AG08396 (cell line): ENCODE measurements at places on chromosomes 3 and 15.

- DNase-seq: no peak
Observed at GRCh38 chr3:143447491-143447890, 327.9 kb downstream of the CHST2 start.

GRCh38 chr3:54954022-54954421 lies 26.2 kb upstream of the LRTM1 start:
- DNase-seq: peak; percentile 65

DNA sequence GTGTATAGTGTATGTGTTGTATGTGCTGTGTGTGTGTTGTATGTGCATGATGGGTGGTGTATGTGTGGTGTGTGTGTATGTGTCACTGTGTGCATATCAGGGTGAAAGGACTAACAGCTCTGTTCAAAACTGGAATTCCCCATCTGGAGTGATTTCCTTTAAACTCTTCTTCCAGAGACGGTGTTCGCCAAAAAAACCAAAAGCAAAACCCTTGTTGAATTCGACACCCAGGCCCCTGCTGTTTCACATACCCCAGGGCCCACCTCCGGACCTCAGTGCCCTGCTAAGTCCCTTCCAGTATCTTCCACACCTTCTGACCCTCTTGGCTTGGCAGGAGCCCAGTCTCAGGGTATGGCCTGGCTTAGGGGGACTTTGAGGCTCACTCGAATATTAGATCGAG lies 44.9 kb upstream of the SEC13 start:
- DNase-seq: no peak

GRCh38 chr15:51731549-51732267 lies 5.7 kb downstream of the LYSMD2 start:
- DNase-seq: peak; percentile 66

GRCh38 chr3:178233371-178234071 lies 302.7 kb upstream of the KCNMB2 start:
- DNase-seq: no peak

DNA sequence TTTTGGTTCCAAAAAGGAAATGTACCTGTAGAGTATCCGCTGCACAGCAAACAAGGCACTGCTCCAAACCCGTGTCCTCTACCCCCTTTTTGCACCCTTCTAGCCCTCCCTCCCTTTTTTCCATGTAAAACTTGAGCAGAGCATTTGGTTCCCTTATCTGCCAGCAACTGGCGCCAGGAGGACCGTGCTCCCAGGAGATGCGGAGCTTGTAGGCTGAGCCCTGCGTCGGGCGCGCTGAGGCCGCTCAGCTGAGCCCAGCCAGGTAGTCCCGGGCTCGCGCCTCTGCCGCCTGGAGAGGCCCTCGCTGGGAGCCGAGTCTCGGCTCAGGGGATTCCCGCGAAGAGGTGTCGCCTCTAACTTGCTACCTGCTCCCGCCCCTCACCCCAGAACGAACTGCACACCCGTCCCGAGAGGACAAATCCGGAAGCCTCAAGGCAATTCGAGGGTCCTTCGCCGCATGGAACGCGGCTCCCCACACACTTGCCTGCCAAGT lies 575 bp downstream of the TRPM7 start:
- peak; percentile 39 for DNase-seq

DNA sequence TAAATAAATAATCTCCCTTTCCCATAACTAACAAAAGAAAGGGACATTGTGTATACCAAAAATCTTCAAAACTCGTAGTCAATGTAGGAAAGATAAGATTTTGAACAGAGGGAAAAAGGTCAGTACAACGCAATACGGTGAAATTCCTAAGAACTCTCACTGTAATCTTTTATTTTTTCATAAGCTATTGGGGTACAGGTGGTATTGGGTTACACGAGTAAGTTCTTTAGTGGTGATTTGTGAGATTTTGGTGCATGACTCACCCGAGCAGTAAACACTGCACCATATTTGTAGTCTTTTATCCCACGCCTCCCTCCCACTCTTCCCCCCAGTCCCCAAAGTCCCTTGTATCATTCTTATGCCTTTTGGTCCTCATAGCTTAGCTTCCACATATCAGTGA lies 718.0 kb downstream of the TBL1XR1 start:
- no peak for DNase-seq

GRCh38 chr15:52783929-52784798 lies 6.0 kb downstream of the ONECUT1 start:
- DNase-seq: no peak

GRCh38 chr3:112604536-112604935 lies 36.4 kb downstream of the CCDC80 start:
- DNase-seq: peak; percentile 13

DNA sequence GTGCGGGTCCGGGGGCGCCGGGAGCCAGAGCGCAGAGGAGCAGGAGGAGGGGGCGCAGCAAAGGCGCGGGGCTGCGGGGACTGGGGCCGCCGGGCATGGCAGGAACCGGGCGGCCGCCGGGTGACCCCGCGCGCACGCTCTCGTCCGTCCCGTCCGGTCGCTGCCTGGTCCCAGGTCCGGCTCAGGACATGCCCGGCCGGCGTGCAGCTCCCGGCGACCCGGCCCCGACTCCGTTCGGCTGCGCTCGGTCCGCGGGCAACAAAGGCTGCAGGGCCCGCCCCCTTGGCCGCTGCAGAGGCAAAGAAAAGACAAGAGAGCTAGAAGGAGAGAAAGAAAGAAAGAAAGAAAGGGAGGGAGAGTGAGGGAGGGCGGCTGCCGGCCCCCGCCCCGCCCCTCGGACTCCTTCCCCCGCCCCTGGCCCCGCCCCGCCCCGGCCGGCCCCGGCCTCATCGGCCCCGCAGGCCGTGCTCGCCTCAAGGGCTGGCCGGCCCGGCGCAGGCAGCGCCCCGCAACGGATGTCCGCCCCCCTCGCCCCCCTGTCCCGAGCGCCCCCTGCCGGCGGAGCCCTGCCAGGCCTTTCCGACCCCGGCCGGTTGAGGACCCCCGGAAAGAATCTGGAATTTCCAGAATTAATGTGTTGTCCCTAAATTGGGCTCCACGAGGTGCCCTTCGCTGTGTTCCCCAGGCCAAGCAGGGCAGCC lies at the start of gene ADAMTS7:
TSS of gene ADAMTS7 (minus strand) at position 341 of the 701 bp plus-strand sequence. CDS start at position 97, 244 bp downstream.
- DNase-seq: peak; percentile 99

DNA sequence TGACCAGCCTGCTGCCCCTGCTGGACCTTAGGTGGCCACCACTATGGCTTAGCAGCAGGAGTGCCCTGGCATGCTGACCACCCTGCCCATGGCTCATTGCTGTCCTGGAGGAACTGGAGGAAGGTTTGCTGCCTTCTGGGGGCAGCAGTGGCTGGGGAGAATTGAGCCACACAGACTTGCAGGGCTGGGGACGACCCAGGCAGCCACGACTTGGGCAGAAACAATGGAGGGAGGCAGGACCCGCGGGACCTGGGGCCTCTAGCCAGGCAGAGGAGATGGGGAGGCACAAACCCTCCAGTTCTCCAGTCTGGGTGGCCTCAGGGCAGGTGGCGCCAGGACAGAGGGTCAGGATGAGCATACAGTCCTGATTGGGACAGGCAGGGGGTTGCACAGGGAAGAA lies 32.8 kb downstream of the ADAMTS7 start:
- DNase-seq: no peak

DNA sequence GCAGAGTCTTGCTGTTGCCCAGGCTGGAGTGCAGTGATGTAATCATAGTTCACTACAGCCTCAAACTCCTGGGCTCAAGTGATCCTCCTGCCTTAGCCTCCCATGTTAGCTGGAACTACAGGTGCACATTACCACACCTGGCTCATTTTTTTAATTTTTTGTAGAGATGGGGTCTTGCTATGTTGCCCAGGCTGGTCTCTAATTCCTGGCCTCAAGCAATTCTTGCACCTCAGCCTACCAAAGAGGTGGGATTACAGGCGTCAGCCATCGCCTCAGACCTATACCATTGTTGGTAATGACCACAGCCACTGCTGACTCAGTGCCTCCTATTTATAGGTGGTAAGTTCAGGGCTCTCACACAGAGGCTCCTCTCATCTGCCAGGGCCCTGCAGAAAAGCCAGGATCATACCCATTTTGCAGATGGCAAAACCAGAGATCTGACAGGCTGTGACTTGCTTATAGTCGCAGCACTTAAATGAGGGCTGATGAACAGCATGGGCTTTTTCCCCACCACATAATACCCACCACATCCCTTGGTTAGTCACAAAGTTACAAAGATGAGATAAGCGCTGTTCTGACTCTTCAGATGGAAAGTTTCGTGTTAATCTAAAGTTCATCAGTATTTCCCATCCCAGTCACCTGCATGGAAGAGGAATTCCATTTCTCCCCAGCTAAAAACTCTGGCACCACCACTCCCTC lies 21.8 kb upstream of the SPATA12 start:
- no peak for DNase-seq

- no peak for DNase-seq
Observed at GRCh38 chr3:141255137-141255845, 23.7 kb downstream of the PXYLP1 start.

DNA sequence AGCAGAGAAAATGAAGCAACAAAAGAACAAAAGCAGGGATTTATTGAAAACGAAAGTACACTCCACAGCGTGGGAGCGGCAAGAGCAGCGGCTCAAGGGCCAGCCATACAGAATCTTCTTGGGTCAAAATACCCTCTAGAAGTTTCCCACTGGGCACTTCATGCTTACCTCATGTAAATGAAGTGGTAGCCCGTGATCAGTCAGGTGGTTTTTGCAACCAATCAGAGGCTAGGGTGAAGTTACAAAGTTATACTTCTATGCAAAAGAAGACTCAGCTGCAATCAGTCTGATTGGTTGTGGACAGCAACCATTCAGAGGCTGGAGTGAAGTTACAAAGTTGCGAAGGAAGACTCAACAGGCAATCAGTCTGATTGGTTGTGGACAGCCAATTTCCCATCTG lies 37.8 kb upstream of the TRH start:
- peak; percentile 44 for DNase-seq

DNA sequence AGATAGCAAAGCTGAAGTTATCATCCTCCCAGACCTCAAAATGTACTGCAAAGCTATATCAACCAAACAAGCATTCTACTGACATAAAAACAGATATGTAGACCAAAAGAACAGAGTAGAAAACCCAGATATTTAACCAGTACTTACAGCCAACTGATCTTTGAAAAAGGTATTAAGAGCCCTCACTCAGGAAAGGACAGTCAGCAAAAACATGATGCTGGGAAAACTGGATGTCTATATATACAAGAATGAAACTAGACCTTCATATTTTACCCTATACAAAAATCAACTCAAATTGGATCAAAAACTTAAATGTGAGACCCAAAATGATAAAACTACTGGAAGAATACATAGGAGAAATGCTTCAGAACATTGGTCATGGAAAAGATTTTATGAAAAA lies 87.5 kb upstream of the MME start:
- no peak for DNase-seq

DNA sequence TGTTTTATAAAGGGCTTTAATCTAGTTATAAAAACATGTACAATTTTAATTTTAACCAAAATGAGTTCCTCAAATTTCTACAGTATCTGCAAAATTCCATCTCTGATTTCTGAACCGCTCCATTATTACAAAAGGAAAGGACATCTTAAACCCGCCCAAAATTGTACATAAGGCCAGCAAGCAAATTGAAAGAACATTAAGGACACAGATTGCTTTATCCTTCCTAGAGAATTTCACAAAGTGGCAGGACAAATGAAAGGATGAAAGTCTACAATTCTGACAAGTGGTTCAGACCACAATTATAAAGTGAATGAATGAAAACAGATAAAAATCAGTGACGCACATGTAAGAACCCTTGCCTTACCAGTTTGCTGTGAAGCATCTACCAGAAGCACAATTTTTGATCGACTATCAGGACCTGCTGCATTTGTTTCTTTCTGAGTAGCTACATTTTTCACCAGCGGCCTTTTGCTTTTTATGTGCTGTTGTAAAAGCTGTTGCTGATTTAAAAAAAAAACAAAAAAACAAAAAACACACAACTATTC lies 13.6 kb downstream of the SECISBP2L start:
- no peak for DNase-seq

- DNase-seq: no peak
Observed at GRCh38 chr15:41561104-41561776, 2.2 kb downstream of the TYRO3 start.

DNA sequence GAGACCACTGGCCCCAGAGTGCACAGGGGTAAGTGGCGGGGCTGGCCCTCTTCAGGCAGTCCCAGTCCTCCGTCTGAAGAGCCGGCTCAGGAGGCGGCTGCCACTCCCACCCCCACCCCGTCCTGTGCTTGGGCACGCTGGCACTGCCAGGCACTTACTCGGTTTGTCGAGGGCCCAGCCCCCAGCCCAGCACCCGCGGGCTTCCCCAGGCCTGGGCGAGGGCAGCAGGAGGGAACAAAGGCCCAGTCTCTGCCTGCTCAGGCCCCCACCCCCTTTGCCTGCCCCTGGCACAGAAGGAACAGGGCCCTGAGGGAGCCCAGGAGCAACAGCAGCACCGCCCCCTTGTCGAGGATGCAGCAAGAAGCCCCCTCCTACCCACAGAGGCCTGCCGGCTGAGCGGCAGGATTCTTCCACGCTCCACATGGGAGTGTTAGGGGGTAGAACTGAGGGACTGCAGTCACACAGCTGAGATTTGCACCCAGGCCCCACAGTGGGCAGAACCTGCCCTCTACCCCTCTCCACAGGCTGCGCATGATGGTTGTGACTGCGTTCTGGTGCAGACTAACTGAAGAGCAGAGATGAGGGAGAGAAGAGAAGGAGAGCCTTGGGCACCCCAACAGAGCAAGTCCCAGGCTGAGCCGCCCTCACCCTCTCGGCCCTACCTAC lies 8.9 kb downstream of the DUSP7 start:
- no peak for DNase-seq

DNA sequence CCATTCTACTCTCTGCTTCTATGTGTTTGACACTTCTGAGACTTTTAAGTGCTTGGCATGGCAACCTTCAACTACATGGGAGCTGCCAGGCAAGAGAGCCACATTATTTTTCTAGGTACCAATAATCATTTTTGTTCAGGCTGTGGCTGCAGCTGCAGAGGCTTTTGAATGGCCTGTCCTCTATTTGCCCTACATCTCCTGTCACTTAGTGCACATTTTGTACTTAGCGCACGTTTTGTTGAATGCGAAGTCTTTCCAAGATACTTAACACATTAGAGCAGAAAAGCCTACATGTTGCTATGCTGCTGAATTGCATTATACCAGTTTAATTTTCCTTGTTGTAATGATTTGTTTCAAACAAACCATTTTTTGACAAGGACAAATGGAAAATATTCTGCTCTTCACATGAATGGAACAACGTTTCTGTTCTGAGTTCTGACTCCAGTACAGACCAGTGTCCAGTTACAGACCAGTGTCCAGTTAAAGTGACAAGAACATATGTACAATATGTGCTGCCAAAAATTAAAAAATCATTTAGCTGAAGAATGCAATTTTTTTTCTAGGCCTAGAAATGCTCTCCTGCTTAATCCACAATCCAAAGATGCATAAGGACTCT lies 113.9 kb downstream of the ABI3BP start:
- DNase-seq: no peak

- no peak for DNase-seq
Observed at GRCh38 chr15:44536302-44536961, 515 bp upstream of the EIF3J start.

- DNase-seq: no peak
Observed at GRCh38 chr15:74202452-74203401, at the start of gene STRA6. STRA6 (minus strand) TSS chr15:74202787; CDS start chr15:74202267, 520 bp downstream.

- DNase-seq: no peak
Observed at GRCh38 chr3:4613366-4613765, 120.2 kb downstream of the ITPR1 start.

GRCh38 chr3:126816986-126817777 lies 113.1 kb downstream of the CHCHD6 start:
- DNase-seq: no peak

GRCh38 chr3:31170932-31171670 lies 276.6 kb upstream of the GADL1 start:
- peak; percentile 63 for DNase-seq

GRCh38 chr3:186210852-186211500 lies 102.1 kb upstream of the ETV5 start:
- no peak for DNase-seq
